ENCODE measurements at places on chromosomes 2 and 18. TPM values are rescaled to one million over a fixed set of nuclear protein-coding genes. Genes with fewer than 3 reads are reported as not detected.

DNA sequence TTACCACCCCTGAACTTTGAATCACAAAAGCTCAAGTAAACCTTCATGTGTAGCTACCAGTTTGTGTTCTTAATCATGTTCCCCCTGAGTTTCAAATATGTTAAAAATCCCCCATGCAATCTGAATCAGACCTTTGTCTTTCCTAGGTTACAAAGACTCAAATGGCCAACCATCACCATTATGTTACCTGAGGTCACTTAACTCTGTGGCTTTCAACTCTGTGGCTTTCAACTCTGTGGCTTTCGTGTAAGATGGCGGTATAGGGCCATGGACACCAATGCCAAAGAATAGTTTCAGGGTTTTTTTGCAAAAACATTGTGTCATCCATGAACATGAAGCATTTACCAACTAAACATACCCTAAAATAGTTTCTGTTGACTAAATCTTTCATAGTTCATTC is 6.7 kb downstream of the ERMN start:
- H3K27ac ChIP-seq, result no peak overlapping the region
- peaks cover 30% of the 10 kb centered on the region for H3K4me1 ChIP-seq
- no peaks in the 10 kb centered on the region for H3K27me3 ChIP-seq
- H3K4me3 ChIP-seq, result no peak overlapping the region
- peaks cover 11% of the 10 kb centered on the region for H3K36me3 ChIP-seq

Gene G6PC2
- total RNA-seq, result not detected

Gene ESPNL
- 0.21 TPM for total RNA-seq

DNA sequence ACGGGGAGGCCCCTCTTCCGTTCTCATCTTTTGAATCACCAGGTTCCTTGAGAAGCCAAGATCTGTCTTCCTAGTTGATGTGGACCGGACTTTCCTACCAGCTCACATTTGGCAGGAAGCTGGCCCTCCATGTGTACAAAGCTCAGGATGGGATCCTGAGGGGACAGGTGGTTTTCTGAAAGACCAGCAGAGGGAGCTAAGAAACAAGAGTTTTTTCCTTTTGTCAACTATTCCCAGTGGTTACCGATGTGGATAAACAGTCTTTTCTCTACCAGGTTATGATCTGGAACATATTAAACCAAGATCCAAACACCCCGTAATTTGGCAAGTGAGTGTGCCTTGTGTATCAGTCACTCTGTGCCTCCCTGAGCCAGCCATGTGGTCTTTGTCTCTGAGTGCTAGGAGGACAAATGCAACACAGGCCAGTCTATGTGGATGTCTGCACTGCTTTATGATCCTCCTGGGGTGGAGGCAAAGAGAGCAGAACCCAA is 25.1 kb upstream of the ARHGAP25 start:
- no peak overlapping the region for H3K4me3 ChIP-seq
- H3K27me3 ChIP-seq, result no peaks in the 10 kb centered on the region
- peak; percentile 34 for DNase-seq
- peak overlapping the region; percentile 56 for H3K27ac ChIP-seq

DNA sequence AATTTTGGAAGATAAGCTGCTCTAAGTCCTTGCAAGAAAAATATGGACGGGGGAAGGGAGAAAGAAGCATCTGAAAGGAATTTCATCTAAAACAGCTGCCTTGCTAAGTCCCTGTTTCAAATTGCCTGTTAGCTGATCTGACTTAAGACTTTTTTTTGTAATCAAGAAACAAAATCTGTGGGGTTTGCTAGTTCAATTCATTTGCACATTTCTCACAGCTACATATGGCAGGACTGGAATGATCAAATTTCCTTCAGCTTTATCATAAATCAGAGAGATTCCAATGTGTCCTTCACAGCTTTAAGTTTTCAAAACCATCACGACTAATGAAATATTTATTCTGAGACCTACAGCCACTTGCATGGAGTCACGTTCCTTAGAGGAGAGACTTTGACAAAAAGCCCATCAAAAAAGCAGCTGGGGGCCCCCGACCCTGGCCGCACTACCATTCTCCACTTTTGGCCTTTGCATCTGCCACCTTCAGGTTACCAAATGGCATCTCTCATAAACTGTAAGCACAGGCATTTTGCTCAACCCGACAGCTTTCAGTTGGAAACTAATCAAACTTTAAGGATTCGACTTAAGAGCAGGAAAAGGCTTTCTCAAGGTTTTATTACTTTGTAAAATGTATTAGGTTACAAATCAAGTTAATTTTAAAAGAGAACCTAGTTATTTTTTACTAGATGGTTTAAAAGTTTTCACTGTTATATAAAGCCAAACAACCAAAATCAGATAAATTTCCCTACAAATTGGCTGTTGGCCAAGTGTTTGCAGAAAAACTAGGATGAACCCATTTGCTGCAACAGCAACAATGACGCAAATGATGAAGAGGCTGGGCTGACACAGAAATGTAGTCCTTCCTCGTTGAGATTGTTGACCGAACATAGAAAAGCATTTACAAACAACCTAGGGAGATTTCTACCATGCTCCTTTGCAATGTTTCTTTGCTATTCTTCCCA is 100.4 kb upstream of the RND3 start:
- no peak overlapping the region for H3K4me3 ChIP-seq
- DNase-seq, result no peak
- H3K4me1 ChIP-seq, result no peaks in the 10 kb centered on the region
- no peaks in the 10 kb centered on the region for H3K36me3 ChIP-seq

- DNase-seq, result peak; percentile 16
- H3K27ac ChIP-seq, result no peak overlapping the region
- H3K4me3 ChIP-seq, result no peak overlapping the region
Measured at GRCh38 chr2:235044501-235045271, 92.9 kb downstream of the SH3BP4 start.

DNA sequence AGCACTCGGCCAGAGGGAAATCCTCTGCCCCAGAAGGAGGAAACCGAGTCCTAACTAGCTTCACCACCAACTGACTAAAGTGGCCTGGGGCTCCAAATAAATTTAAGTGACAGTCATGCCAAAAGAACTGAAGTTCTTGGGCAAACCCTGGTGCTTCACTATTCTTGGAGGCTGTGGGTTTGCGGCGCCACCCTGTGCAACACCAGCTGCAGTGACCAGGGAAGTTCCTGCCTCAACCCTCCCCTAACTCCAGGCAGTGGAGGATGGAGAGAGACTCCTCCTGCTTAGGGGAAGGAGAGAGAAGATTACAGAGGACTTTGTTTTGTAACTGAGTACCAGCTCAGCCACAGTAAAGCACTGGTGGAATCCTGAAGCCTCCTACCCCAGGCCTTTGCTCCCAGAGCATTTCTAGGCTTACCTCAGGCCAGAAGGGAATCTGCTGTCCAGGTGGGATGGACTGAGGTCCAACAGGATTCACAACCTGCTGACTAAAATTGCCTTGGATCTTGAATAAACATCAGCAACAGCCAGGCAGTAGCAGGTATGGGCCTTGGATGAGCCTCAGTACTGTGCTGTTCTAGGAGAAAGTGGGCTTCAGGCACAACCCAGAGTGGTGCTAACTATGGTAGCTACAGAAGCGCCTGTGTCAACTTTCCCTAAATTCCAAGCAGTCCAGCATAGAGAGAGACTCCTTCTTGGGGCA is 29.4 kb upstream of the BMP10 start:
- no peaks in the 10 kb centered on the region for H3K4me1 ChIP-seq
- H3K27ac ChIP-seq, result no peak overlapping the region
- no peaks in the 10 kb centered on the region for H3K27me3 ChIP-seq
- no peak for DNase-seq
- H3K36me3 ChIP-seq, result no peaks in the 10 kb centered on the region
- H3K4me3 ChIP-seq, result no peak overlapping the region

DNA sequence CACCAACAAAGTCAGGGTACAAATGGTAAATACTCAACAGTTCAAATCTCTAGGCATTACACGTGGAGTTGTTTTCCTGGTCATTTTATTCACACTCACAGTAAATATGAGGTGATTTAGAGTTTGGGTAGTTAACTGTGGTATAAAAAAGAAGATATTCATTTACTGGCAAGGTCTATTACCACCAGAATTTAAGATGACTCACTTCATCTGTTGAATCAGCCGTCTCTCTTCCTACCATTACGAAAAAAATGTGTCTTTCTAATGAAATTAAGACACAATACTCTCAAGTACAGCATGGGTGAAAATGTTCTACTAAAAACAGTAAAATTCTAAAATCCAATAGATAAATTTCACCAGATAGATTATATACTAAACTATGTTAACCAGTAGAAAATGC is 21.0 kb upstream of the GPR75 start:
- H3K27me3 ChIP-seq, result no peaks in the 10 kb centered on the region
- H3K27ac ChIP-seq, result peak overlapping the region; percentile 13
- no peak for DNase-seq
- no peak overlapping the region for H3K4me3 ChIP-seq
- peaks cover 50% of the 10 kb centered on the region for H3K36me3 ChIP-seq
- peaks cover 16% of the 10 kb centered on the region for H3K4me1 ChIP-seq

GRCh38 chr2:147501968-147502367 is 342.9 kb upstream of the ACVR2A start:
- H3K27me3 ChIP-seq, result no peaks in the 10 kb centered on the region
- no peak overlapping the region for H3K4me3 ChIP-seq
- no peaks in the 10 kb centered on the region for H3K36me3 ChIP-seq
- no peak overlapping the region for H3K27ac ChIP-seq

- H3K27ac ChIP-seq, result no peak overlapping the region
- peaks cover 44% of the 10 kb centered on the region for H3K4me1 ChIP-seq
- no peak overlapping the region for H3K4me3 ChIP-seq
- peaks cover 5% of the 10 kb centered on the region for H3K36me3 ChIP-seq
Measured at GRCh38 chr2:127075821-127076220, 31.1 kb downstream of the BIN1 start.

Gene RMND5A
- total RNA-seq, result 44.3 TPM

- no peaks in the 10 kb centered on the region for H3K27me3 ChIP-seq
- H3K4me3 ChIP-seq, result no peak overlapping the region
- H3K27ac ChIP-seq, result no peak overlapping the region
Measured at GRCh38 chr18:28088477-28088876, 88.5 kb downstream of the CDH2 start.

- H3K4me1 ChIP-seq, result peaks cover 27% of the 10 kb centered on the region
- H3K27me3 ChIP-seq, result no peaks in the 10 kb centered on the region
- H3K27ac ChIP-seq, result peak overlapping the region; percentile 48
- peak; percentile 16 for DNase-seq
- no peak overlapping the region for H3K4me3 ChIP-seq
Measured at GRCh38 chr2:7609974-7610373, 692.8 kb downstream of the RNF144A start.

Gene DIPK1C
- not detected for total RNA-seq

DNA sequence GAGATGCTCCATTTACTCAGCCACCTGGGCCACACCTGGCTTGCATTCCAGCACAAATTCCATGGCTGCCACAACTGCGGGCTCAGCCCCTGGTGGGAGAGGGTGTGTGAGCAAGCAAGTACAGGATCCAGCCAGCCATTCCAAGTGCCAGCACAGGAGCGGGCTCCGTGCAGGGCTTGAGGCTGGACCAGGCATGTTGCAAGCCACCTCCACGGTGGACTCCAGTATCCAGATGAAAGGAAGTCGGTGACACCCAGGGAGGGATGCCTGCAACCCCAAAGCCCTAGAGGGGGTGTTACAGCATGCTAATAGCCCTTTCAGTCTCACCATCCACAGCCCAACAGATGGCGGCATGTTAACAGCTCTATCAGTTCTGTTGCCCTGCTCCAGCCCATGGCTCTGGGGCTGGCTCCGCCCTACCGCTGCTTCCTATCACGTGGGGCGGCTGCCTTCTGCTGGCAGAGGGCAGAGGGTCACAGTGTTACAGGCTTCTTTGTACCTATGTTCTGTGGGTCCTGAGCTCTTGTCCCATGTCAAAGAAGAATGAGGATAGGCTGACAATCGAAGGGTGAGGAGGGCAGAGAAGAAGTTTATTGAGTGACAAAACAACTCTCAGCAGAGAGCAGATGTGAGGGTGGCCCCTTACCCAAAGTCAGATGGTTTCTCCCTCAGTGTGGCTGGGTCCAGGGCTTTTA is 11.7 kb upstream of the GORASP2 start:
- DNase-seq, result no peak
- H3K27me3 ChIP-seq, result no peaks in the 10 kb centered on the region
- H3K4me1 ChIP-seq, result no peaks in the 10 kb centered on the region

DNA sequence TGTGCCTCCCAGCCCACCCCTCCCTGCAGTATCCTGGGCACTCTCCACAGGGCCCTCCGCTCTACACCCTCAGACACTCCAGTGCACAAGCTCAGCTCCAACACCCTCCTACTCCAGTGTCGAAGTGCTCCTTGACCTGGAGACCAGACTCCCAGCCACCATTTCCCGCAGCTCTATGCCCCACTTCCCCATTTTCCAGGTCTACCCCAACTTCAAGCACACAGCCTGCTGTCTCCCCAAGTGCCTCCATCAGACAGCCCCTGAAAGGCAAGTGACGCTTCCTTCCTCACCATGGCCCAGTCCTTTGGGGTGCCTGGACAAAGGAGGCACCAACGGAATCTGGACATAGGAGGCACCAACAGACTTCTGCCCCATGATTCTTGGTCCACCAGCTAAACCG is 7.2 kb downstream of the PASK start:
- H3K27me3 ChIP-seq, result no peaks in the 10 kb centered on the region
- no peak for DNase-seq
- H3K4me1 ChIP-seq, result peaks cover 6% of the 10 kb centered on the region
- H3K4me3 ChIP-seq, result no peak overlapping the region
- peaks cover 25% of the 10 kb centered on the region for H3K36me3 ChIP-seq

- no peak overlapping the region for H3K4me3 ChIP-seq
- H3K36me3 ChIP-seq, result no peaks in the 10 kb centered on the region
- no peak overlapping the region for H3K27ac ChIP-seq
Measured at GRCh38 chr2:65919550-65920188, 487.3 kb upstream of the SPRED2 start.

DNA sequence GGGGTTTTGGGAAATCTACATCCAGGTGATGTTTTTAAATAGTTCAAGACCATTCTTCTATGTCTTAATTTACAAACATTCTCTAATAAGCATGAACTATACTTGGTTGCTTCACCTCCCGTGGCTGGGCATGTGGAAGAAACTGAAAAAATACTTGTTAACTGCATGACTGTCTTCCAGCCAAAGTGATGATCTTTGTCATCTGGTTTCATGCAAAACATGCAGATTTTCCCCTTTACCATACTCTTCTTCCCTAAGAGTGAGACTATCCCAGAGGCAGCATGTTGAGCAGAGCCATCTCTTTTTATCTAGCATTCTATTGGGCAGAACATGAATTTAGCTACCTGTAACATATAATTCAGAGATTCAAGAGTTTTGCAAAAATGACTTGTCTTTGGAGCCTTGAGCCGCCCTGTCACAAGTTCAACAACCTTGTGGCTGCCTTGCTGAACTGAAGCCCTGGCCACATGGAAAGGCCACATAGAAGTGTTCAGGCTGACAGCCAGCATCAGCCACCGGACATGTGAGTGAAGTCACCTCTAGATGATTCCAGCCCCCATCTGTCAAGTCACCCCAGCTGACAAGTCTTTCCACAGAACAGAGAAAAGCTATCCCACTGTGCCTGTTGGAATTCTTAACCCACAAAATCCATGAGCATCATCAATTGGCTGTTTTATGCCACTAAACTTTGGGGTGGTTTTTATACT is 142.8 kb downstream of the ANKRD44 start:
- peaks cover 24% of the 10 kb centered on the region for H3K36me3 ChIP-seq
- DNase-seq, result no peak
- peaks cover 74% of the 10 kb centered on the region for H3K4me1 ChIP-seq
- H3K27ac ChIP-seq, result peak overlapping the region; percentile 32

- peaks cover 47% of the 10 kb centered on the region for H3K27me3 ChIP-seq
- no peak overlapping the region for H3K27ac ChIP-seq
- no peak overlapping the region for H3K4me3 ChIP-seq
- H3K4me1 ChIP-seq, result no peaks in the 10 kb centered on the region
- no peaks in the 10 kb centered on the region for H3K36me3 ChIP-seq
- no peak for DNase-seq
Measured at GRCh38 chr2:42041377-42042127, 6.3 kb upstream of the PKDCC start.

- no peak overlapping the region for H3K27ac ChIP-seq
- no peaks in the 10 kb centered on the region for H3K4me1 ChIP-seq
- no peaks in the 10 kb centered on the region for H3K27me3 ChIP-seq
- no peak overlapping the region for H3K4me3 ChIP-seq
Measured at GRCh38 chr2:214098811-214099210, 312.0 kb upstream of the VWC2L start.

Data from activated CD4-positive, alpha-beta T cell treated with anti-CD3 and anti-CD28 coated beads for 36 hours (primary cell).